Lower lobe of right lung (tissue), 2 donors: ENCODE measurements at places on chromosomes 1 and 21. TPM values are rescaled to one million over a fixed set of nuclear protein-coding genes. Genes with fewer than 3 reads are reported as not detected.
A peak's percentile ranks its signal among the peaks of the same experiment; 100 is the strongest.

Gene FALEC
- total RNA-seq, result not detected

Gene RAP1GAP
- 33.7 TPM for total RNA-seq

Gene TBX15
- total RNA-seq, result 0.15 TPM

Gene SUSD4
- total RNA-seq, result 3.7 TPM

Gene FCGR1A
- 65.3 TPM for total RNA-seq

Gene ANGPTL7
- total RNA-seq, result 0.80 TPM

Gene LENEP
- not detected for total RNA-seq

Gene C1orf56
- total RNA-seq, result 4.8 TPM

Gene FNDC10
- 7.7 TPM for total RNA-seq

DNA sequence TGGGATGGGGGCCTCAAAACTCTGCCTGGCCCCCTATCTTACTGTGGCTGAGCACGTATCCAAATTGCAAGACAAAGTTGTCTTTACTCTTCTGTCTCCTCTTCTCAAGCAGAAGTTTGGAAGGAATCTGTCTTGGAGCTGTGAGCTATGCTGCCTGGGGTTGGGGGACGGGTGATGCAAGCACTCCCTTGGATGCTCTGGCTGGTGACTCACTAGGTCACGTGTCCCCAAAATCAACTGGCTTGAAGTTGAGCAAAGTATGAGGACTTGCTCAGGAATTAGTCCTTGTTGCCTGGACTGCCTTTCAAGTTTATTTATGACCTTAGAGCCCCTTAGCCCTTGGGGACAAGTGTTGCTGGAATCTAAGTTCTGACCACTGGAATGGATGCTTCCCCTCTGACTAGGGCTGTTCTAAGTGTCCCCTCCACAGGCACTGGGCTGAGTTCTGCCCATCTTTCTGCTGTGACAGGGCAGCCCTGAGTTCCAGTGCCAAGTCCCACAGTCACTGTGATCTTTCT, 269.5 kb downstream of the HHAT start:
- peaks cover 4% of the 10 kb centered on the region for H3K4me1 ChIP-seq
- H3K27ac ChIP-seq, result peak overlapping the region; percentile 65
- no peaks in the 10 kb centered on the region for H3K27me3 ChIP-seq
- no peaks in the 10 kb centered on the region for H3K36me3 ChIP-seq

GRCh38 chr1:150061632-150062101, 5.9 kb upstream of the VPS45 start:
- H3K27me3 ChIP-seq, result no peaks in the 10 kb centered on the region
- peaks cover 17% of the 10 kb centered on the region for H3K4me1 ChIP-seq
- DNase-seq, result no peak
- H3K36me3 ChIP-seq, result no peaks in the 10 kb centered on the region
- H3K4me3 ChIP-seq, result no peak overlapping the region

DNA sequence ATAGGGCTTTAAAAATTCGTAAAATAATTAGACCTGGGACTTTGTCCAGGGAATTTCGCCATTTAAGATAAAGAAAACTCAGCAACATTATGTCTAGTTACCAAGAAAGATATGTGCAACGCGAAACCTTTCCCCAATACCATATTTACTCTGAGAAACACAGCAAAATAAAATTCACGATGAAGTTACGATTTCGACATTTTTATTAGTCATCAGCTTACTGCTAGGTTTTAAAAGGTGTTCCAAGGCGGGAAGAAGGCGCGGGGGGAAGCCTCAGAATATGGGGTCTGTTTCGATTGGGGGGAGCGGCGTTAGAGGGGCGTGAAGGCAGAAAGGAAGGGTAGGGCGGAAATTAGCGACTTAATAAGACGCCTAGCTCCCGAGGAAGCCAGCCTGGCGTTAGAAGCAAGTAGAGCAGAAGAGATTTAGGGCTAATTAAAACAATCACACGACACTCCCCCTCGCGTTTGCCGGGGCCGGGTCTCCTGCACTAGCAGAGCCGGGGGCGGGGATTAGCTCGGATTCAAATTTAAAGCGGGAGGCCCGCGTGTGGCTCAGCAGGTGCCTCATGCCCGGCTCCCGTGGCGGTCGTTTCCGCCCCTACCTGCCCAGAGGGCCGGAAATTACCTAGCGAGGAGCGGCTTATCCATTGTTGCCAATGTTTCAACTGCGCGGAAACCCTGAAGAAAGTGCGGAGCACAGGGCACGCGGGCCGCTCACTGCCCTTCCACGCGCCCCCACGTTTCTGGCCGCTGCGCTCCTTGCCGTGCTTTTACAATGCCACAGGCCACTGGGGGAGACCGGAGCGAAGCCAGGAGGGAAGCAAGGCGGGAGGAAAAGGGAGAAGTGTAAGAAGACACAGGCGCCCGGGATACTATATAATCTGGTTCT, 795 bp upstream of the POU2F1 start:
- DNase-seq, result peak; percentile 92
- no peaks in the 10 kb centered on the region for H3K36me3 ChIP-seq
- H3K27ac ChIP-seq, result peak overlapping the region; percentile 86
- H3K4me3 ChIP-seq, result peak overlapping the region; percentile 98
- no peaks in the 10 kb centered on the region for H3K27me3 ChIP-seq

- peaks cover 45% of the 10 kb centered on the region for H3K4me1 ChIP-seq
- H3K36me3 ChIP-seq, result no peaks in the 10 kb centered on the region
Observed at GRCh38 chr21:45309069-45309986, 21.6 kb upstream of the POFUT2 start.

GRCh38 chr1:58746757-58747156, 37.1 kb downstream of the JUN start:
- H3K4me1 ChIP-seq, result no peaks in the 10 kb centered on the region
- H3K4me3 ChIP-seq, result no peak overlapping the region
- no peak for DNase-seq
- no peaks in the 10 kb centered on the region for H3K36me3 ChIP-seq
- H3K27me3 ChIP-seq, result no peaks in the 10 kb centered on the region
- H3K27ac ChIP-seq, result no peak overlapping the region

- no peak overlapping the region for H3K27ac ChIP-seq
- H3K4me1 ChIP-seq, result no peaks in the 10 kb centered on the region
- DNase-seq, result no peak
- no peak overlapping the region for H3K4me3 ChIP-seq
- H3K36me3 ChIP-seq, result no peaks in the 10 kb centered on the region
Observed at GRCh38 chr1:29383746-29384371, 147.5 kb downstream of the PTPRU start.

DNA sequence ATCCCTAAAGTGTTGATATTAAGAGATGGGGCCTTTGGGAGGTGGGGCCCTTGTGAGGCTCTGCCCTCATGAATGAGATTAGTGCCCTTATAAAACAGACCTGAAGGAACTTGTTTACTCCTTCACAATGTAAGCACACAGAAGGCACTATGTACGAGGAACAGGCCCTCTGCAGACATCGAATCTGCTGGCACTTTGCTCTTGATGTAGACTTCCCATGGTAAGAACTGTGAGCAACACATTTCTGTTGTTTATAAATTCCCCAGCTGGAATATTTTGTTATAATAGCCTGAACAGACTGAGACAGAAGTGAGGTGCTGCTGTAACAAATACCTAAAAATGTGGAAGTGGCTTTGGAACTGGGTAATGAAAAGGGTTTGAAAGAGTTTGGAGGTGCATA, 193.2 kb downstream of the TGFB2 start:
- H3K4me1 ChIP-seq, result no peaks in the 10 kb centered on the region
- H3K27ac ChIP-seq, result no peak overlapping the region
- no peaks in the 10 kb centered on the region for H3K36me3 ChIP-seq
- H3K4me3 ChIP-seq, result no peak overlapping the region

GRCh38 chr1:198660341-198661261, 21.8 kb downstream of the PTPRC start:
- no peak overlapping the region for H3K4me3 ChIP-seq
- H3K36me3 ChIP-seq, result no peaks in the 10 kb centered on the region
- H3K4me1 ChIP-seq, result peaks cover 18% of the 10 kb centered on the region
- H3K27ac ChIP-seq, result no peak overlapping the region
- H3K27me3 ChIP-seq, result no peaks in the 10 kb centered on the region

DNA sequence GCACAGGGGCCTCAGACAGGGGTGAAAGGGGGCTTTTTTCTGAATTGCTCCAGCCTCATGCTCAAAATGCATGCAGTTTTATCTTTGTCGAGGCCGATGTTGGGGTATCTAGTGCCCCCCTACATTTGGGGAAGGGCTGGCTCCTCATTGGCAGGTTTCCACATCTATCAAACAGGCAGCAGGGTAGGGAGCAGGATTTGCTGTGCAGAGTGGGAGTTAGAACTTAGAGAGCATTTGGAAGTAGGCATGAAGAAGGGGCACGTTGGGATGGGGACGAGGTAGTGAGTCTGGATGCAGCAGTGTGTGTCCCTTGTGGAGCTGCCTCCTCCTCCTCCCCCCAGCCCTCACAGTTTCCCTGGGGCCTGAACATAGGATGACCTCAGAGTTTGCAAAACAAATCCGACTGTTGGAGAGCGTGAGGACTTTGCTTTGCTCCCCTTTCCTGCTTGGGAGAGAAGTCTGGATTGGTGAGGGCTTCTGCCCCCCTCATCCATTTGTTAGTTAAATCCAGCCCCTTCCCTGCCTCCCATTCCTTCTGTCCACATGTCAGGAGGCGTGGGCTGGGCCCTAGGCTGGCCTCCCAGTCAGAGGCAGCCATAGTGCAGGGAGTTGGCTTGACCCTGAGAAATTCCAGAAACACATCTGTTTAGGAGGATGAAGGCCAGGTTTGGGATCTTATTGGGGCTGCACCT, 36.9 kb upstream of the GPR37L1 start:
- H3K27ac ChIP-seq, result no peak overlapping the region
- no peaks in the 10 kb centered on the region for H3K4me1 ChIP-seq
- no peaks in the 10 kb centered on the region for H3K27me3 ChIP-seq

DNA sequence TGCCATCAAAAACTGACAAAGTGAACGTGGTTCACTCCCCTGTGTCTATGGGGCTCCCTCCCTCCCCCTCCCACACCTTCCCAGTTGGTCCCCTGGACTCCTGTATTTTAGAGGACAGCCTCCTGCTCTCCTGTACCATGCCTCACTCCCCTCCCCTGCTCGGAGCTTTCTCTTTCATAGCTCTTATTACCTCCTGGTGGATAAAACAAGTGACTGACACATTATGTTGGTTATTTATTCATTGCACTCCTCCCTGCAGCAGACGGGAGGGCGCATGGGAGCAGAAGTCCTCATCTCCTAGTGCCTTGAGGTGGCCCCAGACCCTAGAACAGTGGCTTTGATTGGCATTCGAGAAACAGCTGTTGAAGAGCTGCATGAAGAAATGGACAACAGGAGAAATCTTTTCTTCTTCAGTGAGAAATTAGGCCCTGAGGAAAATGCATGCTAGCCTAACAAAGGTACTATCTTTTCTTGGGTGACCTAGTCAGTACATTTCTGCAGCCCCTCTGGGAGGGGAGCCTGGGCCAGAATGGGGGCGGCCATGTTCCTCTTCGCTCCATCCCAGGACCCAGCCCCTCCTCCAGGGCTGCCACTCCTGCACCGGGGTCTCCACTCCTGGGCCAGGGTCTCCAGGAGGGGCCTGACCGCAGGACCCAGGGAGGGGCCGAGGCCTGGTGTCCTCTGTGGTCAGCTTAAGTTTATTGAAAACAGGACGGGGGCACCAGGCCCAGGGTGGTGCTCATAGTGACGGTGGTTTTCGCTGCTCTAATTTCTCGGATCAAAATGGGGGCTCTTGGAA, 1.2 kb upstream of the TFF1 start:
- H3K4me3 ChIP-seq, result no peak overlapping the region
- no peaks in the 10 kb centered on the region for H3K4me1 ChIP-seq
- no peak overlapping the region for H3K27ac ChIP-seq
- peaks cover 16% of the 10 kb centered on the region for H3K27me3 ChIP-seq
- DNase-seq, result no peak

DNA sequence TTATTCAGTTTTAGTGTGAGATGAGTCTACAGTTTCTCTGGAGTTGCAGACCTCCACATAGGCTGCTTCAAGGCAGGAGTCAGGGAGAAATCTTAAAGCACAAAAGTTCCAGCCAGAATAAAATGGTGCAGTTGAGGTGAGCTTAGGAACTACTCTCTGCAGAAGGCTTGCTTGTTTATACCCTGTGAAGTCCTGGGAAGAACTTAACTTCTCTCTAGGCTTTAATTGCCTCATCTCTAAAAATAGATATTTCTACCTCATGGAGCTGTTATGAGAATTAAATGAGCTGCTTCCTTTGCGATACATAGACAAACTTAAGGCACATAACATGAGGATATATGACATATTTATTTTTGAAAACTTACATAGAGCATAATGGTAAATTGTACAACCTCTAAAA, 286.2 kb downstream of the GPATCH2 start:
- H3K4me1 ChIP-seq, result no peaks in the 10 kb centered on the region
- H3K27ac ChIP-seq, result no peak overlapping the region
- no peaks in the 10 kb centered on the region for H3K36me3 ChIP-seq
- no peak for DNase-seq

- no peak overlapping the region for H3K27ac ChIP-seq
- no peak for DNase-seq
- H3K36me3 ChIP-seq, result no peaks in the 10 kb centered on the region
- H3K27me3 ChIP-seq, result no peaks in the 10 kb centered on the region
- no peak overlapping the region for H3K4me3 ChIP-seq
Observed at GRCh38 chr1:22888320-22889075, 84.2 kb downstream of the LACTBL1 start.

DNA sequence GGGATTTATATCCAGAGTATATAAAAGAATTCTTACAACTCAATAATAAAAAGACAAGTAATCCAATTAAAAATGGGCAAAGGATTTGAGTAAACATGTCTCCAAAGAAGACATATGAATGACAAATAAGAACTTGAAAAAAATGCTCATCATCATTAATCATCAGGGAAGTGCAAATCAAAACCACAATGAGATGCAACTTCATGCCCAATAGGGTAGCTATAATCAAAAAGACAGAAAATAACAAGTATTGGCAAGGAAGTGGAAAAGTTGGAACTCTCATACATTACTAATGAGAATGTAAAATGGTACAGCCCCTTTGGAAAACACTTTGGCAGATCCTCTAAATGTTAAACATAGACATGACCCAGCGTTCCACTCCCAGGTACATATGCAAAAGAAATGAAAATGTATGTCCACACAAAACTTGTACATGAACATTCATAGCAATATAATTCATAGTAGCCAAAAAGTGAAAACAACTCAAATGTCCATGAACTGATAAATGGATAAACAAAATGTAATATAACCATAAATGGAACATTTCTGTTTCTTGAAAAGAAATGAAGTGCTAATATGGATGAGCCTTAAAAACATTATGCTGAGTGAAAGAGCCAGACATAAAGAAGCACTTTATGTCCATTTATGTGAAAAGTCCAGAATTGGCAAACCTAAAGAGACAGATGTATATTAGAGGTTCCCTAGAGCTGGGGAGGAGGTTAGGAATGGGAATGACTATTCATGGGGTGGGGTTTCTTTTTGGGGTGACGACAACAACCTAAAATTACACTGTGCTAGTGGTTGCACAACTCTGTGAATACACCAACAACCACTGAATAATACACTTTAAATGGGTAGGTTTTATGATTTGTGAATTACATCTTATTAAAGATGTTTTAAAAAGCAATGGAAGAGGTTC, 259.7 kb downstream of the RHOU start:
- no peak overlapping the region for H3K4me3 ChIP-seq
- no peak overlapping the region for H3K27ac ChIP-seq
- H3K36me3 ChIP-seq, result no peaks in the 10 kb centered on the region

- H3K27me3 ChIP-seq, result no peaks in the 10 kb centered on the region
- H3K36me3 ChIP-seq, result no peaks in the 10 kb centered on the region
- peaks cover 17% of the 10 kb centered on the region for H3K4me1 ChIP-seq
- H3K27ac ChIP-seq, result no peak overlapping the region
- DNase-seq, result no peak
Observed at GRCh38 chr1:19975423-19976193, 3.8 kb downstream of the PLA2G2A start.
